LHCN-M2 (cell line): ENCODE measurements at places on chromosomes 4 and X. TPM values are rescaled to one million over a fixed set of nuclear protein-coding genes. Genes with fewer than 3 reads are reported as not detected.

- DNase-seq = no peak
Measured at GRCh38 chr4:1722551-1723118, 1.3 kb downstream of the TACC3 start.

Gene GEMIN8
- 11.9 and 15.7 TPM in 2 replicates for total RNA-seq

Gene CFAP299
- 0.71 and 1.3 TPM in 2 replicates for total RNA-seq

- DNase-seq = peak; percentile 50
Measured at GRCh38 chr4:98627531-98628257, 30.7 kb downstream of the TSPAN5 start.

DNA sequence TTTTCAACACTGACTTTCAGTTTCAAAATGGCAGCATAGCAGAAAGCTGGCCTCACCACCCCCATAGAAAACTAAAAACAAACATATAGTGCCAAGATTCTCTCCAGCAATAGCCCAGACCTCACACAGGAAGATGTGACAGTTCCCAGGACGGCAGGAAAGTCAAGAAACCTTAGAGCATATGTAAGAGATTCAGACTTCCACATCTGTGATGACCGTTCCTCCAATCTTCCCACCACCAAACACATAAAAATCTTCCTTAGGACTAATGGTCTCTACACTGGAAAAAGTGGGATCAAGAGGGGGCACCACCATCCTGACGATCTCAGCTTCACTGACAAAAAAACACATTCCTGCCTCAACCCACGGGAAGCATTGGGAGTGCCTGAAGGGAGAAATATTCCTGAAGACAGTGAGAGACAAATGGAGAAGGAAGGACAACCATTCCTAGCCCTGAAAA lies 134.1 kb upstream of the CPXCR1 start:
- DNase-seq = no peak

DNA sequence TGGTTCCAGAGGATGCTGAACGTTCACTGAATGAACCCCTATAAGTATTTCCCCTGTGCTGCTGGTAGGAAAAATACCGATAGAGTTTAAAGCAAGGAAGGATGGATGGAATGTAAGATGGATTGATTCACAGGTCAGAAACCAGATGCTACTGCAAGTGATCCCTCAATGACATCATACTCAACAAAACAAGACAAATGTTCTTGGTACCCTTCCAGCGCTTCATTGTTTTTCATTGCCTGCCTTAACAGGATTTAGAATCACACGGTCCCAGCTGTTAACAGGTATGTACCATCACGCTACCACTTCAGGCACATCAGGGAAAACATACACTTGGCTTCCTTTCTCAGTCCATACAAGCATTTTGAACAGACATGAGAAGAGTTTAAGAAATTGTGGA lies 118.1 kb upstream of the TLR3 start:
- DNase-seq = peak; percentile 38

Gene ZNF827
- total RNA-seq = 4.2 and 8.3 TPM in 2 replicates

DNA sequence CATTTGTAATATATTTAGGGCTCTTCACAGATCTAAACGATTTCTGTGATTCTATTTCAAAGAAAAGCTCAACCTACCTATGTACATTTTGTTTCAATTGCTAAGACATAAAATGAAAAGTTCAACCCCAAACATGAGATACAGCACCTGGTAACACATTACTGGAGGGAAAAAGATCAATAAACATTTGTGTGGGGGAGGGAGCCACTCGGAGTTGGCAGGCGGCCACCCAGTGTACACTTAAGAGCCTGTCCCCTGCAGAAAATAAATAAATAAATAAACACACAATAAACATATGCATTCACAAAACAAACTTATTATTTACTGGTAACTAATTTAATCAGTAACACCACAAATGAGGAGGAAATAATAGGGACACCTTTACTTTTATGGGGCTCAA lies 19.3 kb downstream of the PRSS48 start:
- DNase-seq = no peak

Gene BANK1
- total RNA-seq = 0.06 TPM in 1 of 2 replicates, not detected in the other

GRCh38 chr4:42655921-42656678 lies 805 bp downstream of the ATP8A1 start:
- DNase-seq = no peak

Gene LANCL3
- 1.5 and 1.7 TPM in 2 replicates for total RNA-seq

Gene SPANXC
- not detected in 2 replicates for total RNA-seq

DNA sequence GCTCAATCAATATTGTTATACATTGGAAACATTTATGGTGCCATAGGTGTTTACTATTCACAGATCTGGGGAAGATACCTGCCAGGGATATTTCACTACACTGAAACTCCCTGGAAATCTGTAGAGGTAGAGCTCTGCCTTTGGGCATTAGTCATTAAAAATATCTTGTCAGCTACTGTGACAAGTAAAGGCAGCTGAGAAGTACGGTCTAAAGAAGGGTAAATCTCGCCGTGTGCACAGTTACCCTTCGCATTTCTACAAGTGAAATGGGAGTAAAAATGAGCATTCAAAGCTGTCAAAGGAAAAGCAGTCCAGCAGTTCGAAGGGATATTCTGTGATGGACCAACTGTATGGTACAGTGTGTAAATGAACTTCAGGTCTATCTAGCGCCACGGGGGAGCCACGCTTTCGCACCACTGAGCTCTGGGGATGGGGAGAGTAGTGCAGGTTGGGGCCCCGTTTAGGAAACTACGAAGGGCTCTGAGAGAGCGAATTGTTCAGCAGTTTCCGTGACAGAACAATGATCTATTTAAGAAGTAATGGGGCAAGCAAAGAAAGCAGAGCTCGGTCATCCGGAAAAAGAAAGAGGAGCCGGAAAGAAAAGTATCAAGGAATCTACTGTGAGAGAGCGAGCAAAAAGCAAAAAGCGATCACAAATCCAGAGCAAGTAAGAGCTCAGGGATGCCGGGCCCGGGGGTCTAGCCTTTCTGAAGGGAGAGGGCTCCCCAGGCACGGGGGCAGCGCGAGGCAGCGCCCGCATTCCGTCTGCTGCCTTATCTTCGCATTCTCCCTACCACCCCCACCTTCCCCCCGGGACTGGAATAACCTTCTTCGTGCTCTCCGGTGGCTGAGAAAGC lies 646 bp downstream of the TIGD4 start:
- DNase-seq = peak; percentile 70

GRCh38 chr4:79611026-79611425 lies 203.0 kb upstream of the GK2 start:
- no peak for DNase-seq

Gene CCDC110
- total RNA-seq = 2.7 and 4.4 TPM in 2 replicates

Gene PPP1R3F
- total RNA-seq = 6.1 and 6.9 TPM in 2 replicates

DNA sequence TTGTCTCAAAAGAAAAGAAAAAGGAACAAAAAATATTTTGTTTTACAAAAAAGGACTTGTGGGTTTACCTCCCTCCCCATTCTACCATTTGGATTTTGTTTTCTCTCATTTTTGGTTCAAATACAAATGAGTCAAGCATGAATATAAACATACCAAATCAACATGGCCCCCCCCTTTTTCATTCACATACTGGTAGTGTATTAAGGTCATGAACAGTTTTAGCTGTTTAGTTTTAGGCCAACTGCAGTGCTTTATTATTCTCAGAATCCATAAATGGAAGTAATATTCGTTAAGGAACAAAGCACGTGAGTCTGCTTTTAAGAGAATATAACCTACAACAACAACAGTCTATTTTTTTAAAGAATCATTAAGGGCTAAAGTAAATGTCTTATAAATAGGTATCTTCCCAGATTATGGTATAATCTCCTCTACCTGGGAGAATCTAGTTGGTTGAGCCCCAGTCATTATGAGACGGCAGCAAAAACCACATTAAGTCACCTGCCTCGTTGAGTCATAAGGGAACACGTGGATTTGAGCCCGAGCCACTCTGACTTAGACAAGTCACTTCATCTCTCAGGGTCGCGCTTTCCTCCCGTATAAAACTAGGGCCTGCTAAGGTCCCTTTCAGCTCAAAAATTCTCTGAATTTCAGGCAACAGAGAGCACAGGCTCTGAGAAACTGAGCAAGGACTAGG lies 26.7 kb downstream of the BCLAF3 start:
- no peak for DNase-seq
